Natural killer cell (primary cell): ENCODE measurements at places on chromosomes 5 and 9.

- DNase-seq: no peak
These were observed 27.4 kb upstream of the MEGF9 start for GRCh38 chr9:120741701-120742100.

DNA sequence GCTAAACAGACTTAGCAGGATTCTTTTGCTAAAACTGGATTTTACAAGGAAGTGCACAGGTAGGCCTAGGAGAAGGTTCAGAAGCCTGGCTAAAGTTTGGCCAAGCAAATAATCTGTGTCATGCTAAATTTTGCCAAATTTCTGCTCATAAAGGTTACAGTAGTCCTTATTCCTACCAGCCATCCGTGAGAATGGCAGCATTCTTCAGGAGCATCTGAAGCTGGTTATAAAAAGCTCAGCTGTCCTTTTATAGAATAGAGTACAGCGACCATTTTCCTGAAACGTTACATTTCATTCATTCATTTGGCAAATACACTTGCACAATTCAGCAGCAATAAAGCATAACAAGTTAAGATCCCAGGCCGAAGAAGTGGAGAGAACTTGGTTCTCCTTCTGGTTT is 6.9 kb downstream of the GSN start:
- DNase-seq: no peak

DNA sequence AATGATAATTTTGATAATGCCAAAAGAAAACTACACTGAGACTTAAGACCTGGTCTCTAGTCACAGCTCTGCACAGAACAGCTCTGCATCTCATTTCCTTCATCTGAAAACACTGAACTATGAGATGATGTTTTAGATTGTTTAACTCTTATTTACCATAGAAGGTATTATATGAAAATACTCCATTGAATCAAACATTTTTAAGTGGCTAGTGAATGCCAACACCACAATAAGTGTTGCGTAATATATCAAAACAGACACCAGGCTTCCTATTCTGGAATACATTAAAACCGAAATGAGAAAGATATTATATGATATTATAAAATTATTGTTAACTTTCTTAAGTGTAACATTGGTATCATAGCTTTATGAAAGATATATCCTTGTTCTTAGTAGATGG is 14.6 kb downstream of the CETN3 start:
- no peak for DNase-seq

- no peak for DNase-seq
These were observed 228.8 kb downstream of the AP3B1 start for GRCh38 chr5:78065663-78066062.

DNA sequence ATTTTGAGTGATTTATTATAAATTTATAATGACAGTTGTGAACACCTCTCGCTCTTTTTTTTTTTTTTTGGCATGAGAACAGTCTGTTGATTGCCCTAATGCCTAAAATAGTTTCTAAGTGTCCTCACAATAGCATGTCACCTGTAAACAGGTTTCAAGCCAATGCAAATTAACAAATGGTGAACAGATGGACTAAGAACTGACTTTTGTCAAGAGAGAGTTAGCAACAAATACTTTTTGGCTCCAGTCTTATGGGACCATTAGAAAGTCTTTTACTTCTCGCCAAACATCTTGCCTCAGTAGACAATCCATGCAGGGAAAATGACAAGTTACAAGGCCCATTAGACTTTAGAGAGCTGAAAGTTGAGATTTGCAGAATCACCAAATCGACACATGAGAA is 67.8 kb downstream of the MED27 start:
- no peak for DNase-seq

DNA sequence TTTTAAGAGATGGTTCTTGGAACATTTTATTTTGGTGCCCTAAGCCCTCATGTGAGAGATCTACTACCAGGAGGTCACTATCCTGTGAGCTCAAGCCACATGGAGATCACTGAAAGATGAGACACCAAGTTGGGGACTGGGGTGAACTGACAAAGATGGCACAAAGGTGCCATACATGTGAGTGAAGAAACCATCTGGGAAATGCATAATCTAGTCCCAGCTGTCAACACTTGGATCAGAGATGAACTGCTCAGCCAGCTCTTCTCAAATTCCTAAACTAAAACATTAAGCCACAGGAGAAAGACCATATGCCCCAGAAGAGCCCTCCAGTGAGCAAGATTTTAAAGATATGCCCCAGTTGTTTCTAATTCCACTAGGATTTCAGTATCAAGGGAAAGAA is 22.2 kb upstream of the MYOT start:
- DNase-seq: no peak

- no peak for DNase-seq
These were observed 1.0 kb upstream of the FOXE1 start for GRCh38 chr9:97852001-97852398.

GRCh38 chr9:89795538-89796195 is 190.9 kb downstream of the GADD45G start:
- no peak for DNase-seq

DNA sequence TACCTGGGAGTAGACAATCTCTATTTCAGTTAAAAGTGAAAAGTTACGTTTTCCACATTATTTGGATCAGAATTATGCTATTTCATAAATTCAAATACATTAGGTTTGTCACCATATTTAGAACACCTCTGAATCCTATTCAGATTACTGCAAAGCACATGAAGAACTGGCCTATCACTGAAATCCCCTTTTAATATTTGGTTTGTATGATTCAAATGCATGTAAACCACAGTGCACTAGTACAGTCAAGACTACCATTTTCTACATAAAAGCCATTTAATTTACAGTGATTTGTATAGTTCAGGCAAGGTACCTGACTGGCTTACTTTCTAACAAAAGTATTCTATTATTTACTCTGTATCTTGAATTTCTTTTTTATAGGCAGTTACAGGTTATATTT is 212.5 kb downstream of the MEF2C start:
- no peak for DNase-seq

GRCh38 chr9:120392245-120392644 is 187.7 kb downstream of the CDK5RAP2 start:
- no peak for DNase-seq

DNA sequence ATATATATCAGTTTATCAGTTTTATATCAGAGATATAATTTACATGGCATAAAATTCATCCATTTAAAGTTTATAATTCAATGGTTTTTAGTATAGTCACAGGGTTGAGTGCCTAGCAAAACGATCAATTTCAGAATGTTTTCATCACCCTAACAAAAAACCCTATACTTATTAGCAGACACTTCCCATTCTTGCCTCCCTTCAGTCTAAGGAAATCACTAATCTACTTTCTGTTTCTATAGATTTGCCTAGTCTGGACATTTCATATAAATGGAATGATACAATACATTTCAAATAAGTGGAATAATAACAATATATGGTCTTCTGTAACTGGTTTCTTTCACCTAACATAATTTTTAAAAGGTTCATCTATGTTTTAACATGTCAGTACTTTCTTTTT is 9.6 kb upstream of the LNPEP start:
- DNase-seq: no peak

DNA sequence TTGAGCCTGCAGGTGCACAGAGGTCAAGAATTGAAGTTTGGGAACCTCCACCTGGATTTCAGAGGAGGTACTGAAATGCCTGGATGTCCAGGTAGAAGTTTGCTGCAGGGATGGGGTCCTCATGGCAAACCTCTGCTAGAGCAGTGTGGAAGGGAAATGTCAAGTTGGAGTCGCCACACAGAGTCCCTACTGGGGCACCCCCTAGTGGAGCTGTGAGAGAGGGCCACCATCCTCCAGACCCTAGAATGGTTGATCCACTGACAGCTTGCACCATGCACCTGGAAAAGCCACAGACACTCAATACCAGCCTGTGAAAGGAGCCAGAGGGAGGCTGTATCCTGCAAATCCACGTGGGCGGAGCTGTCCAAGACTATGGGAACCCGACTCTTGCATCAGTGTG is 78.0 kb downstream of the GABRA1 start:
- DNase-seq: no peak

- DNase-seq: no peak
These were observed 76.7 kb upstream of the SYK start for GRCh38 chr9:90724880-90725279.

GRCh38 chr9:134323741-134324358 is 2.4 kb upstream of the RXRA start:
- DNase-seq: no peak

DNA sequence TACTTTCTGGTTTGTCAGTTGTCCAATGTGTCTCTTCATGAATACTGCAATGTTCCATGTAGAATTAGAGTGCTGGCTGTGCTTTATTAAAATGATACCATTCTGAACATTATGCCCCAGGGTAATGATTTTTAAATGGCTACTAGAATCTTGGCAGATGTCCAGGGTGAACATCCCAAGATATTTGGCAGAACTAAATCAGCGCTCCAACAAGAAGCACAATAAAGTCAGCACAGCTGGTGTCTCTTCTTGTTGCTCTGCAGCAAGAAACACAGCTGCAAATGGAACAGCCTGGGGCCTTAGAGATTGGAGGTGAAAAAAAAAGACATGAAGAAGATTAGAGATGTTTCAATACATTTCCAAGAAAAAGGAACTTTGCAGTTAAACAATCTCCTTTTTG is 248.3 kb downstream of the CDH18 start:
- DNase-seq: no peak

DNA sequence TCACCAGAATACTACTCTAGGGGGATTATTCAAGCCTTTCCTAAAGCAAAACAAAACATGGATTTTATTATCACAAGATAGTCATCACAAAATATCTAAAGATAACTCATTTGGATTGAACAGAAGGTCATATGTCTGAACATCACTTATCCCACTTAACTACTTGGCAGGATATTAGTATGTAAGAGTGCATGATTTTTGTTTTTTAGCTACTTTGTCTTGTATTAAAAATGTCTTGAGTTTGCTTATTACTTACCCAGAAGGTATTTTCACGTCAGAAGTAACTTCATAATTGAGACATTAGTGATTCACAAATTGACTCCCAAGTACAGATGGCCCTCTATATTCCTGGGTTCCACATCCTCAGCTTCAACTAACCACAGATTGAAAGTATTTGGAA is 113.8 kb downstream of the TLE4 start:
- no peak for DNase-seq

DNA sequence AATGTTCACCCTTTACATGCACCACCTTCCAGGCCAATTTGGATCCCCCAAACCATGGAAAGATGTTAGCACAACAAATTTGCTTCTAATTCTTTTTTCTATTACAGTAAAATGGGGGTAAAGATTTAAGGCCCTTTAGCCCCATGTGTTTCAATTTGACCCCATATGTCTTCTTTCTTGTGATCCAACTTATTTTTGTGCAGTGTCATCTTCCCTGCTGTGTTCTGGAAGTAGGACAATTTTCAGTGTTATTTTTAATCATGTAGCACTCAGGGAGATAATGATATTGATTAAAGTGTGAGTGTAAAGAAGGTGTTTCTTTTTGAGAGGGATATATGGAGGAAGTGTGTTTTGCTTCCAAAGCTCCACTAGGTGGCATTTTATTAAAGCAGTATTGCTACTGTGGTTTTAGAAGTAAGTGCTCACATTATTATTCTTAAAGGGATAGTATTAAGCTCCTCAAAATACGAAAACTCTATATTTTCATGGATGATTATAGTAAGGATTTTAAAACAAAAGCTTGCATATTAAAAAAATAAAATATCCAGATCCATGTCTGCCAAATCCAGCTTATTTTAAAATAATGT is 118.7 kb upstream of the ATP10B start:
- no peak for DNase-seq

DNA sequence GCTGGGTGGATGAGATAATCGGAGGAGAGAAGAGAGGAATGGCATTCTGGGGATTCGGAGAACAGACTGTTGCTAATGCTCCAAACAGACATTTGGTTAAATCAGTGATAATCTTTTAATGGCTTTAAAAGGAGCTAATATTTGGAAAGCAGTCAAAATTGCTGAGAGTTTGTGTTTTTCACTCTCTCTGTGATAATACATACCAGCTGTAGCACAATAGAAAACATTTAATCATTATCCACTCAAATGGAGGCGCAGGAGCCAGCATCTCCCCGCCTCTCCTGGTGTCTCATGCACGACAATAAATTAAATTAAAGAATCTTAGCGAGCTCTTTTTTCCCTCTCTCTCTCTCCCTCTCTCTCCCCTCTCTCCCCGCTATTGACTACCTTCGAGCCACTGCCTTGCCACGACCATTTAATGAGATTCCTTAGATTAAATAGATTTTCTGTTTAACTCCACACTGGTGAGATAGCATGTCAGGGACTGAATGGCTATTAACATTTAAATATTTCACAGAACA is 268.6 kb upstream of the MVB12B start:
- no peak for DNase-seq

- no peak for DNase-seq
These were observed 54.0 kb downstream of the WDR41 start for GRCh38 chr5:77438071-77438470.

DNA sequence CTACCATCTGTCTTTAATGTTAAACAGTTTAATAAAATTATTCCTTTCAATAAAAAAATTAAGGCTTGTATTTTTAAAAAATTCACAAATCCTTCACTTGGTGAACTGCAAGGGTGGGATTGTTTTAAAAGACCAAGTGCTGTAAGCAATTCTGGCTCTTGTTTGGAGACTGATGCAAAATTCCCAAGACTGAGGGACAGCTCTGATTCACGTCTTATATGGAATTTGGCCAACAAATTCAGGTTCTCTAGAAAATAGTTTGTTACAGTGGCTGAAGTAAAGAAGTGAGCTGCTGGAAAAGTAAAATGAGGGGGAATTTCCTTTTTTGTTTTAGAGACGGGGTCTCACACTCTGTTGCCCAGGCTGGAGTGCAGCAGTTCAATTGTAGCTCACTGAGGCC is 58.3 kb downstream of the PRELID2 start:
- no peak for DNase-seq
